Muscle of leg (tissue), 16 donors: ENCODE measurements at places on chromosomes 7 and 10.

DNA sequence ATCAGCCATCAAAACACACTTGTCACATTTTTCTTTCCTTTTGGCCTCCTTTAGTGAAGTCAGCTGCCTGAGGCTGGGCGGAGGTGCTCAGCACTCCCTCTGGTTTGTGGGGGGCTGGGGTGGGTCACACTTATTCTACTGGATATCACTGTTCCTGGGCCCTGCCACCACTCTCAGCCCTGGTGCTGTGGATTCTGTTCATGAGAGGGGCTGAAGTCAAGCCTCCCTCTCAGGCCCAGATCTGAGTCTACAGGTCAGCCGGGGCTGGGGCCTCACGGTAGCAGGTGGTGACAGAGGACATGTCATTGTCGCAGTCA lies 180.8 kb upstream of the TNS3 start:
- H3K36me3 ChIP-seq: no peaks in the 10 kb centered on the region
- no peak overlapping the region for H3K4me3 ChIP-seq
- no peak for DNase-seq
- H3K27ac ChIP-seq: no peak overlapping the region
- peaks cover 3% of the 10 kb centered on the region for H3K4me1 ChIP-seq

DNA sequence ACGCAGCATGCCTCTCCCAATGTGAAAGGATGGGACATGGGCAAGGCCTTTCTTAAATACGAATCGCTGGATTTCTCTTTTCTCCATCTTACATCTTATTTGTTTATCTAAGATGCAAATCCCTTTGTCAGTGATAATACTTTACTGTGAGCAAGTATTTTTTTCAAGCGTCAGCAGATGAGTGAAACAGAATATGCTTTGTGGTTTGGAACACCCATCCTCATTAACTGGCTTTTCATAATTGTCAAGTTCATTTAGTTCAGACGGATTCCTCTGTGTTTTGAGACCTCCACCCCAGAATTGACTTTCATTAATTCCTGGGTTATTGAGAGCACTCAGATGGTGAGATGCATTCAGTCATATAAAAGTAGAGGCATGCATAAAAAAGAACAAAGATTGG lies 149.8 kb downstream of the NSUN6 start:
- H3K27ac ChIP-seq: no peak overlapping the region
- DNase-seq: no peak
- no peaks in the 10 kb centered on the region for H3K36me3 ChIP-seq
- no peaks in the 10 kb centered on the region for H3K27me3 ChIP-seq

DNA sequence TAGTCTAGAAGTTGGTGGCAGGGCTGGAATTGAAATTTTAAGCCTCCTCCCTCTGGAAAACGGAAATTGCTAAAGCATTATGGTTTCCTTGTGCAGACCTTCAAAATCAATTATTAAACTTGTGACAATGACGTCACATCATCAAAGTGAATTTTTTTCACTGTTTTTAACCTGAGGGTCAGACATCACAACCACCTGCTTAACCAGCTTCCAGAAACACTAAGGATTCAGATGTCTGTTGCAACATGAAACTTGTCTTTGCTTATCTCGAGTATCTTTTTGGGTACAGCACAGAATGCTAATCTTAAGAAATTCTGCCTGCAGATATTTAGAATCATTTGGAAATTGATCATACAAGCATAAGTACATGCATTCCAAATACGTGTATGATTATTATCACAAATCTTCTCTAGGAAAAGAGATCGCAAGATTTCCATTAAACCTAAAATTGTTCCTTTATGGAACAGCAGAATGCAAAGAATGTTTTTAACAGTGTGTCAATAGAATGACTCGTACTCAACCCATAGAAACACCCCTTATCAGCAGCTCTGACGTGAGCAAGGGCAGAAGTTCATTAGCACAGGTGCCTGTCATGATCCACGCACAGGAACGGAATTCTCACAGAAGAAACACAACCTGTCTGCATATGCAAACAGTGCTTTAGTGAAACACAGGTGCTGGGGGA lies 4.1 kb upstream of the GTPBP4 start:
- no peak overlapping the region for H3K4me3 ChIP-seq
- H3K4me1 ChIP-seq: peaks cover 8% of the 10 kb centered on the region
- no peaks in the 10 kb centered on the region for H3K36me3 ChIP-seq
- H3K27me3 ChIP-seq: no peaks in the 10 kb centered on the region
- H3K27ac ChIP-seq: no peak overlapping the region
- DNase-seq: no peak

DNA sequence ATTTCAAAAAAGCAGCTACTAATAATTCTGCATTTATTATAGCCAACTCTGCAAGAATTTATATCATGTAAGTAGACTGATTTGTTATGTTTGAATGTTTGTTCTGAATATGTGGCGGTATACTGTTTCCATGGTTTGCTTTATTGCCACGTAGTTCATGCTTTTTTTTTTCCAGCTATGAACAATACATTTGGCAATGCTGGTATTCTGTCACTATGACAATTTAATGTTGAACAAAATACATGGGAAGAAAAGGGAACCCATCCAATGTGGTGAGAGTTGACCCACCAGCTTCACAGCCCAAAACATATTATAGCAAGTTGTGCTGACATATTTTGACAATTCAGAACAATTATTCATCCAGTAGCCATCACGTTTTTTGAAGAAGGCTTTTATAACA lies 145.6 kb downstream of the CCDC71L start:
- no peak overlapping the region for H3K27ac ChIP-seq
- no peaks in the 10 kb centered on the region for H3K27me3 ChIP-seq
- peak; percentile 7 for DNase-seq
- H3K4me1 ChIP-seq: no peaks in the 10 kb centered on the region
- no peaks in the 10 kb centered on the region for H3K36me3 ChIP-seq

DNA sequence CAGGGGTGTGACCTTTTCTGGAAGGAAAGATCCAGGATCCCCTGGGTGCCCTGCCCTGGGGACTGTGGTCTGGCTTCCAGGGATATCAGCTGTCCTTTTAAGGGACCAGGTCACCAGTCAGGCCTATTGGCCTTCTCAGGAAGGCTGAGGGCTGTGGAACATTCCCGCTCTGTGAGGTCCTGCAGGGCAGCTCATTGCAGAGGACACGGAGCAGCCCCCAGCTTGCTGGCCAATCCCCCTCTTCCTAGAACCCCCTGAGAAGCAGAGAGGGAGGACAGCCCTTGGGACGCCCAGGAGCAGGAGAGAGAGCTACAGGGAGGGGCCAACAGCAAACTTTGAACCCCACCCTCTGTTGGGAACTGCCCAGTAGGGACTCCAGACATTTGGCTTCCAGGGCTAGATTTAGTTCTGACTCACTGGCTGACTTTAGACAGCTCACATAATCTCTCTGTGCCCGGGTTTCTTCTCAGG lies 67.9 kb upstream of the COL13A1 start:
- no peak overlapping the region for H3K4me3 ChIP-seq
- no peak overlapping the region for H3K27ac ChIP-seq
- peaks cover 20% of the 10 kb centered on the region for H3K27me3 ChIP-seq
- no peaks in the 10 kb centered on the region for H3K36me3 ChIP-seq
- DNase-seq: no peak

DNA sequence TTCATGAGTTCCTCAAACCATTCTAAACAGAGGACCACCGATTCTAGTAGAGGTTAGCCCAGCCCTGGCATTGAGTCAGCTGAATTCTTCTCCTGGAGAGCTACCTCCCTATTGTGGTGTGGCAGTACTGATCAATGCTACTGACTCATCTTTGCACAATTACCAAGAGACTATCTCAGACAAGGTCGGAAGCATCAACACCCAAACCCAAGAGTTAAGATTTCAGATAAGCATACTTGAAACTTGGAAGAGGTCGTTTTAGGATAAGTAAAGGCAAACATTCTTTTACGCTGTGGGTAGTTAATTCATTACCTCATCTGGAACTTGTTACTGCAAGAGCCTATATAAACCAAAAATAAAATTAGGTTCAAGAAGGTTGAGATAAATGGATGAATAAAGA lies 154.6 kb upstream of the NRBF2 start:
- no peaks in the 10 kb centered on the region for H3K36me3 ChIP-seq
- no peak overlapping the region for H3K27ac ChIP-seq
- no peak for DNase-seq
- no peaks in the 10 kb centered on the region for H3K4me1 ChIP-seq
- H3K4me3 ChIP-seq: no peak overlapping the region

- H3K4me1 ChIP-seq: no peaks in the 10 kb centered on the region
- H3K27ac ChIP-seq: no peak overlapping the region
- H3K36me3 ChIP-seq: no peaks in the 10 kb centered on the region
- no peak for DNase-seq
Measured at GRCh38 chr10:49744924-49745605, 17.1 kb downstream of the OGDHL start.

- H3K36me3 ChIP-seq: no peaks in the 10 kb centered on the region
Measured at GRCh38 chr7:88169717-88170320, 50.0 kb downstream of the SRI start.

DNA sequence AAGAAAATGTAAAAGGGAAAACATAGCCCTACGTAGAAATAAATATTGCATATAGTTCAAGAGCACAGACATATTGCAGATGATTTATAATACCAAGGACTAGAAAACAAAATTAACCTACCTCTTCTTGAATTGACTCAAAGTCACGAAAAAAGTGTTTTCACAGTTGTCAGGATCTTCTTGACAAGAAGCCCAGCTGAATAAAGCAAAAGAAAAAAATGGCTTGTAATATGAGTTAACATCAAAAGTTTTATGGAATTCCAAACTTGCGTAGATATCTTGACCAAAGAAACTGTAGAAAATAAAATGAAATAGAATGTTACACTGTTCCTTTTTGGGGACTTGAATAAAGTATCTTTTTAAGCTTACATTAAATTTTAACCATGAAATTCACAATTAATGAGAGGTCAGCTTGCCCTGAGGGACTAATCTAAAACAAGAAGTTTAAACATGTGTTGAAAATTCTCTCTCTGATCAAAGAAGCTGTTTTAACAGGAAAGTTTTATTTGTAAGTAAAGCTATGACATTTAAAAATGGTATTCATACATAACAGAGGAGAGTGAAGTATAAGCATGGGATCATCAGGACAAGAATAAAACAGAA lies 133.1 kb upstream of the SEMA3C start:
- no peak overlapping the region for H3K4me3 ChIP-seq
- no peaks in the 10 kb centered on the region for H3K27me3 ChIP-seq
- H3K27ac ChIP-seq: no peak overlapping the region
- H3K36me3 ChIP-seq: no peaks in the 10 kb centered on the region
- no peak for DNase-seq

GRCh38 chr7:39407137-39407536 lies 159.1 kb upstream of the YAE1 start:
- no peak overlapping the region for H3K4me3 ChIP-seq
- H3K4me1 ChIP-seq: peaks cover 10% of the 10 kb centered on the region
- H3K36me3 ChIP-seq: no peaks in the 10 kb centered on the region
- no peak for DNase-seq
- H3K27ac ChIP-seq: no peak overlapping the region

- DNase-seq: no peak
- H3K27ac ChIP-seq: no peak overlapping the region
- H3K27me3 ChIP-seq: no peaks in the 10 kb centered on the region
- H3K4me1 ChIP-seq: no peaks in the 10 kb centered on the region
- no peak overlapping the region for H3K4me3 ChIP-seq
Measured at GRCh38 chr10:11617233-11617632, 5.8 kb upstream of the USP6NL start.

GRCh38 chr7:149791-150636 lies 42.4 kb upstream of the FAM20C start:
- no peaks in the 10 kb centered on the region for H3K27me3 ChIP-seq
- H3K36me3 ChIP-seq: no peaks in the 10 kb centered on the region
- peaks cover 13% of the 10 kb centered on the region for H3K4me1 ChIP-seq
- H3K27ac ChIP-seq: peak overlapping the region; percentile 97
- peak; percentile 61 for DNase-seq

GRCh38 chr7:139054101-139054500 lies 18.3 kb upstream of the ZC3HAV1L start:
- no peak overlapping the region for H3K27ac ChIP-seq
- no peak overlapping the region for H3K4me3 ChIP-seq
- peaks cover 4% of the 10 kb centered on the region for H3K4me1 ChIP-seq
- H3K36me3 ChIP-seq: peaks cover 46% of the 10 kb centered on the region
- no peaks in the 10 kb centered on the region for H3K27me3 ChIP-seq

DNA sequence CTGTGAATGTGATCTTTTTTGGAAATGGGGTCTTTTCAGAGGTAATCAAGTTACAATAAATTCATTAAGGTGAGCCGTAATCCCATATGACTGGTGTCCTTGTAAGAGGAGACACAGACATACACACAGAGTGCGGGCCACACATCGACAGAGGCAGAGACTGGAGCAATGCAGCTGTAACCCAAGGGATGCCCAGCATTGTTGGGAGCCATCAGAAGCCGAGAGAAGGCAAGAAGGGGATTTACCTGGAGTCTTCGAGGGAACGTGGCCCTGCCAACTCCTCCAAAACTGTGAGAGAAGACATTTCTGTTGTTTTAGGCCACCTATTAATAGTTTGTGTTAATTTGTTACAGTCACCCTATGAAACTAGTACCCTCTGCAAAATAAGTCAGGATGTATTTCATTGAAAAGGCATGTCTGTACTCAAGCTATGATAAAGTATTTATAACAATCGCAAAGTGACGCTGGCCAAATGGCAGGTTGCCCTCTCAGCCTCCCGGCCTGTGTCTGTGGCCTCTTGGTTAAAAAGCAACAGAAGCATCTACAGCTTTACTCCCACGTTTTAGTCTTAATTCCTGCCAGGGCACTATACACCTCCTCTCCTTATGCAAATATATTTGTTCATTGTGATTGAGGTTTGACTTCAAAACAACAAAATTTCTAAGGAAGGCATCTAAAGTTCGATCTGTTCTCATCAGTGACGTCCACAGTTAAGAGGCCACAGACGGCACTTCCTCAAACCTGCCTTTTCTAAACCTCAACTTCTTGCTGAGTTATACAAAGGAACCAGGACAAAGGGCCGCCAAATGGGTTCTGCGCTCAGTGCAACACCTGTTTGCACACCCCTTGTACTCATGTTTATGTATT lies 46.8 kb downstream of the HIPK2 start:
- peaks cover 21% of the 10 kb centered on the region for H3K4me1 ChIP-seq
- H3K27ac ChIP-seq: no peak overlapping the region
- DNase-seq: peak; percentile 35
- no peaks in the 10 kb centered on the region for H3K27me3 ChIP-seq

GRCh38 chr10:78802866-78803265 lies 265.9 kb upstream of the ZMIZ1 start:
- H3K36me3 ChIP-seq: no peaks in the 10 kb centered on the region
- H3K27me3 ChIP-seq: peaks cover 3% of the 10 kb centered on the region
- H3K27ac ChIP-seq: peak overlapping the region; percentile 52
- H3K4me3 ChIP-seq: no peak overlapping the region
- peak; percentile 94 for DNase-seq

GRCh38 chr7:116812860-116813259 lies 49.5 kb upstream of the CAPZA2 start:
- no peak for DNase-seq
- no peaks in the 10 kb centered on the region for H3K27me3 ChIP-seq
- no peak overlapping the region for H3K4me3 ChIP-seq
- no peak overlapping the region for H3K27ac ChIP-seq
- no peaks in the 10 kb centered on the region for H3K4me1 ChIP-seq

DNA sequence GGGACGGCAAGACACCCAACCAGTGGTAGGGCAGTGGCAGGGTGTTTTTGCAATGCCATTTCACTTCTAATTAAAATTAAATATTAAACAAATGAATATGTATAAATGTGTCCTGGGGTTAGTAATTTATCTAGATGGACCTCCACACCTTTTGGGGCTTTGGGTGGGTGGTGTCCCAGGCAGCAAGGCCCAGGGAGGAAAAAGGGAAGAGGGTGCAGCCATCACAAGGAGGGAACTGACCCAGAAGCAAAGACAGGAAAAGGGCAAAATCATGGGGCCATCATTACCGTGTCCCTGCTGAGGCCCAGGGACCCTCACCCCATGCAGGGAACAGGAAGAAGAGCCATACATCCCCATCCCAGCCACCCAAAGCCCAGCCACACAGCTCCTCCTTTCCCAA lies 204.6 kb downstream of the GRID1 start:
- no peak overlapping the region for H3K4me3 ChIP-seq
- no peaks in the 10 kb centered on the region for H3K27me3 ChIP-seq
- no peak for DNase-seq
- no peaks in the 10 kb centered on the region for H3K36me3 ChIP-seq
- H3K4me1 ChIP-seq: no peaks in the 10 kb centered on the region
